ENCODE measurements at places on chromosomes 4 and X.

DNA sequence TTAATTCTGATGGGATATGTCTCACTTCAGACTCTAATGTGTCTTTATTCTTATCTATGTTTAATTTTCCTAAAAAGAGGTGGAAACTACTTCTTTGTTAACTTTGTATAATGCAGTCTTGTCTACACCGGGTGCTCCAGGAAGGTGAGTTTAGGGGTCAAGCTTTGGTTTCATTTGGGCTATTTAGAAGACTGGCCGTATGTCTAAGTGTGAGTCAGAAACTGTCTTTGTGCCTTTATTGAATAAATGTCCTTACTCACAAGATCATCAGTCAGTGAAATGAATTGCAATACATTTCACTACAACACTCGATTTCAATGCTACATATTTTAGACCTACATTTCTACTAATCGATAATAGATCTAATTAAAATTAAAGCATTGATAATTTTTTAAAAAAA lies 56.2 kb downstream of the PROM1 start:
- DNase-seq, result no peak

GRCh38 chrX:15336023-15336413 lies 695 bp upstream of the PIGA start:
- DNase-seq, result no peak

DNA sequence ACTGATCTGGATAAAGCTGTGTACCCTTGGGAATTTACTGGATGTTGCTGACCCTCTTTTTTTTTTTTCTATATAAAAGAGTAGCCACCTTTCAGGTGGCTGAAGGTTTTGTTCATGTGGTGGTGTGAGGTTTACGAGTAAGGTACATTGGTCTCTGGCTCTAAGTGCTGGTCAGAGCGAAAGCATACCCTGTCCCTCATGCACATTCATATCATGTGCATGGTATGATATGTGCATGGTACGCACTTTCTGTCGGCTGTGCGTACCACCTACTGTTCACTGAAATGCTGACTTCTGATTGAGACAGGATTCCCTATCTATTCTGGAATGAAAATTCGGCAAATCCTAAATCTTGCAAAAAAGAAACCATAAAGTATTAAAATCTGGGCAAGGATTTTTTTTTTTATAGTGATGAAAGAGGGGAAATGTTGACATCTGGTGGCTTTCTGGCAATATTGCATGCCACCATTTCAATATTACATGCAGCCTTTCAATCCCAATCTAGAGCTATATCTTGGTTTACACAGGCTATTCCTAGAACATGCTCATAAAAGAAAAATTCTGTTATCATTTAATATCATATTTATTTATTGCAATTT lies 32.8 kb downstream of the FAM149A start:
- no peak for DNase-seq

GRCh38 chr4:121758925-121759568 lies 5.9 kb downstream of the SMIM43 start:
- no peak for DNase-seq

GRCh38 chrX:9635368-9635767 lies 130.3 kb downstream of the GPR143 start:
- no peak for DNase-seq

DNA sequence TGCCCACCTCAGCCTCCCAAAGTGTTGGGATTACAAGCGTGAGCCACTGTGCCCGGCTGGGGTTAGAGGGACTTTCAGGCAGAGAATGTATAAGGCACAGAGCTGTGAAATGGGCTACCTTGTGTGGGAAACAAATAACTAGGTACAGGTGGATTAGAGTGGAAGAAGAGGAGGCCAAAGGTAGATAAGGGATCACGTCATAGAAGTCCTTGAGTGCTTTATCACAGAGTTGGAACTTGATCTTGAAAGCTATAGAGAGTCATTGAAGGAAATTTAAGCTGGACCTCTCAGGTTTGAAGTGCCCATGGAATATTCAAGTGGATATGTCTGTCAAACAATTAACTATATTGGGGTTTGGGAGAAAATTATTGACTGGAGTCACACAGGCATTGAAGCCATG lies 8.4 kb downstream of the N4BP2 start:
- DNase-seq, result no peak

DNA sequence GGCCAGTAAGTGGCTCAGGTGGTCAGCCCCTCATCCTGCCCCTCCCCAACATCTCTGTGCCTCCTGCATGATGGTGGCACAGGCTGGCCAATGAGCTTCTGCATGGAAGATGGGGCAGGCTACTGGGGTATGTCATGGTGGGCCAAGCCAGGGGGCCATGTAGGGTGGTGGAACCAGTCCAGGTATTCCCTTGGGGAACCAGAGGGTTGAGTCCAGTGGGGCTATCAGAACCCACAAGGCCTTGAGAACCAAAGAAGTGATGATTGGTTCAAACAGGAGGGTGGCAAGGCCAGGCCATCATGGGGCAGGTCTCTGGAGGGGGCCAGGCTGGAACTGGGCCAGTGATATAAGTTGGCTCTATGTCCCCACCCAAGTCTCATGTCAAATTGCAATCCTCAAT lies 18.8 kb upstream of the PPP2R2C start:
- no peak for DNase-seq

DNA sequence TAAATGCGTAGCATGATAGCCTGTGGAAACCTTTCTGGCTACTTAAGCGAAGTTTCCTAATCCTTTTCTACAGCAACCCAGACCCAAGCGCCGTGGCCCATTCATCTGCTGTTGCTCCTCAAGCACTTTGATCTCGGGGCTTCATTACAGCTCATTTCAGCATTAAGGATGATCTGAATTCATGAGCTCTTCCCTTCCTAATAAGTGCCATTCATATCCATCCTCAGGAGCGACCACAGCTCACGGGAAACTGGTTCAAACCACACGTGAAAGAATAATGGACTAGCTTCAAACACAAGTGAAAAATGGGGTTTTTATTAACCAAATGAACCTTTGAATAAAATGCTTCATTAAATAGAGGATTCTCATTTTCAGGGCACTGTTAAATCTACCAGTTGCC lies 202.6 kb upstream of the LEF1 start:
- no peak for DNase-seq

GRCh38 chrX:3378156-3378555 lies 31.7 kb upstream of the MXRA5 start:
- DNase-seq, result no peak

DNA sequence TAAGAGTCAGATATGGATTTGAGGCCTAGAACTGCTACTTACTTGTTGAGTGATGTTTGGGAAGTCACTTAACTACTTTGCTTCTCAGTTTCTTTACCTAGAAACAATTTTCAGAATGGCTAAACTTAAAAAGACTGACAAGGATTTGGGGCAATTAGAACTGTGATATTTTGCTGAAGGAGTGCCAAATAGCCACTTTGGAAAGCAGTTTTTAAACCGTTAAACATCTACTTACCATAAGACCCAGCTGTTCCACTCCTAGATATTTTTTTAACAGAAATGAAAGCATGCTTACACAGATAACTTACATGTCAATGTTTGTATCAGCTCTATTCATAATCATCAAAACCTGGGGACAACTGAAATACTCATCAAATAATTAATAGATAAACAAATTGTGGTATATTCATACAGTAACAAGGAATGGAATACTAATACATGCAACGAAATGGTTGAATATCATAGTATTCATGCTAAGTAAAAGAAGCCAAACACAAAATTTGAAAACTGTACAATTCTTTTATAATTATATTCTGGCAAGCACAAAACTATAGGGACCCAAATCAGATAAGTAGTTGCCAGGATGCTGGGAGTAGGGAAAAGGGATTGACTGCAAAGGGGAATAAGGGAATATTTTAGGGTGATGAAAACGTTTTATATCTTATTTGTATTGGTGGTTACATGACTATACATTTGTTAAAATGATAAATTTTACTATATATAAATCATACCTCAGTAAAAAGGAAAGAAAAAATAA lies 24.0 kb downstream of the RPA4 start:
- DNase-seq, result no peak

DNA sequence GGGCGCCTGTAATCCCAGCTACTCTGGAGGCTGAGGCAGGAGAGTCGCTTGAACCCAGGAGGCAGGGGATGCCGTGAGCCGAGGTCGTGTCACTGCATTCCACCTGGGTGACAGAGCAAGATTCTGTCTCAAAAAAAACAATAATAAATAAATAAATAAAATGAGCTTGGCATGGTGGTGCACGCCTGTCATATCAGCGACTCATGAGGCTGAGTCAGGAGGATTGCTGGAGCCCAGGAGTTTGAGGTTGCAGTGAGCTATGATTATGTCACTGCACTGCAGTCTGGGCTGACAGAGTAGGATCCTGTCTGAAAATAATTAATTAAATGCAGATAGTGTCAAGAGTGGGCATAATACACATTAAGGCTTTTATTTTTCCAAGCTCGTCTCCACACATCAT lies 77.5 kb downstream of the DHRSX start:
- no peak for DNase-seq

- DNase-seq, result no peak
Measured at GRCh38 chr4:8058031-8058479, 100.6 kb downstream of the ABLIM2 start.

DNA sequence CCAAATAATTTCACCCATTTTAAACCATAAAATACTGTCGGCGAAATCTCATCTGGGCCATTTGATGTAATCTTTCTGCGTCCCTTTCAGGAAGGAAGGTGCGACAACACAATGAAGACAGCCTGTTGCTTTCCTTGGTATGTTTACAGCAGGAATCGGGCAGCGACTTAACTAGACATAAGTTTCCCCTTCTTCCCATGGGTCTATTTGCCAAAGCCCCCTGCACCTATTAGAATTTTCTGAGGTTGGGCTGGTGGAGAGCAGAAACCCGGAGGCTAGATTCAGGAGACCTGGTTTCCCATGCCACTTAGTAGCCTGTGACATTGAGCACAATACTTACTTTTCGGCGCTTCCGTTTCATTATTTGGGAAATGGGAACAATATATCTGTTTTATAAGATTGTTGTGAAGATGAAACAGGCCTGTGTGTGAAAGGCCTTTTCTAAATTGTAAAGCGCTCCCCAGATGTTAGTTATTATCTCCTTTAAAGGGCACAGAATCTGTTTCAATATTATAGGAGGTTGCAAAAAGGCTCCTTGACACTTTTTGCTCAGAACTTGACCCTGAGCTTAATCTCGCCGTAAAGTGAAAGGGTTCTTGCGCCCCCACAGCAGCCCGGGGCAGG lies 552 bp upstream of the AFF1 start:
- DNase-seq, result no peak

- no peak for DNase-seq
Measured at GRCh38 chr4:115851918-115852766, 738.7 kb upstream of the NDST4 start.

DNA sequence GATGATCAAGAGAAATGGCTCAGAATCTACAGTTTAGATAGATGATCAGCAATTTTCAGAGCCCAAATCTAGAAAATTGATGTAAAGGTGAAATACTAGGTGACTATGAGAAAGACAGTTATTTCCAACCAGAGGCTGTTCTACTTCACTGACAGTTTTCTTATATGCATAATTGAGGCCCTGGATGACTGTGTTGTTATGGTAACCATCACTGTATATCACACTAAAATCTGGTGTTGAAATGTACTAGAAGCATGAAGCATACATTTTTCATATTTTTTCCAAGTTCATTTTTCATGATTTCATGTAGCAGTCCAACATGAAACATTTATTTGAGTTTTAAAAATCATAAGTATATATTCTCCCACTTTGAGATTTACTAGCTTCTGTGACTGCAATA lies 87.4 kb downstream of the ATXN3L start:
- DNase-seq, result no peak

DNA sequence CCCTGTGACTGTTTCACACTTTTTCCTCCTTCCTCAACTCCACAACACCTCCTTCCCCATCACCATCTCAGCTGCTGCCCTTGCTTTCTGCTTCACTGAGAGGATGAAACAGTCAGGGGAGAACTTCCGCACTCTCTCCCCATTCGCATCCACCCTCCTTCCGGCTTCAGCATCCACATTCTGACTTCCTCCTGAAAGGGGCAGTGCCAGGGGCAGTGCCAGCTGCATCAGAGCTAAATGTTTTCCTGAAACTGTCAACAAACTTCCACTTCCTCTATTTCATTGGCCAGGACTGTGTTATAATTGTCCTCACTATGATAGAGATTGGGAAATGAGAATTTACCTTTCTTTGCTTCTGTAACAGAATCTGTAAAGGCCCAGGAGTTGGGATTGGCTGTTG lies 18.2 kb upstream of the RASL11B start:
- DNase-seq, result no peak

- DNase-seq, result no peak
Measured at GRCh38 chrX:1788300-1788911, 173.5 kb downstream of the ASMT start.

GRCh38 chrX:68433155-68433980 lies at the start of gene OPHN1:
OPHN1 (minus strand) TSS chrX:68433495; CDS start chrX:68433020, 475 bp downstream.
- DNase-seq, result no peak

DNA sequence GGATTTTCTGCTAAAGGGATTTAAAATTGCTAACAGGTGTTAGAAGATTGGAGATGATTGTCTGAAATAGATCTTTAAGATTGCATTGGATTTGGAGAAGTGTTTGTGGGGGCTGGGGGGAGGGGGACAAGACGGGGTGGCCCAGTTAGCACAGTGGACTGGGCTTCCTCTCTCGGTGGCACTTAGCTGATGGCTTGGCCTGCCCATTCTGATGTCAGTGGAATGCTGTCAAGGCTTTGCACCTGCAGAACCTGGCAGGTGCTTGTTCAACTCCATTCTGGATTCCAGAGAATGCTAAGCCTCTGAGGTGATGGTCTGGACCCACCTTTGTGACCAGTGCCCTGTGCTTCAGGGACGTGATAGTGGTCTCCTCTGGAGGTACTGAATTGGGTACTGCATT lies 43.7 kb downstream of the ADD1 start:
- DNase-seq, result no peak

GRCh38 chr4:76028350-76028765 lies 5.1 kb upstream of the CXCL10 start:
- peak; percentile 31 for DNase-seq

- DNase-seq, result no peak
Measured at GRCh38 chr4:63171341-63171740, 1237.9 kb downstream of the TECRL start.

DNA sequence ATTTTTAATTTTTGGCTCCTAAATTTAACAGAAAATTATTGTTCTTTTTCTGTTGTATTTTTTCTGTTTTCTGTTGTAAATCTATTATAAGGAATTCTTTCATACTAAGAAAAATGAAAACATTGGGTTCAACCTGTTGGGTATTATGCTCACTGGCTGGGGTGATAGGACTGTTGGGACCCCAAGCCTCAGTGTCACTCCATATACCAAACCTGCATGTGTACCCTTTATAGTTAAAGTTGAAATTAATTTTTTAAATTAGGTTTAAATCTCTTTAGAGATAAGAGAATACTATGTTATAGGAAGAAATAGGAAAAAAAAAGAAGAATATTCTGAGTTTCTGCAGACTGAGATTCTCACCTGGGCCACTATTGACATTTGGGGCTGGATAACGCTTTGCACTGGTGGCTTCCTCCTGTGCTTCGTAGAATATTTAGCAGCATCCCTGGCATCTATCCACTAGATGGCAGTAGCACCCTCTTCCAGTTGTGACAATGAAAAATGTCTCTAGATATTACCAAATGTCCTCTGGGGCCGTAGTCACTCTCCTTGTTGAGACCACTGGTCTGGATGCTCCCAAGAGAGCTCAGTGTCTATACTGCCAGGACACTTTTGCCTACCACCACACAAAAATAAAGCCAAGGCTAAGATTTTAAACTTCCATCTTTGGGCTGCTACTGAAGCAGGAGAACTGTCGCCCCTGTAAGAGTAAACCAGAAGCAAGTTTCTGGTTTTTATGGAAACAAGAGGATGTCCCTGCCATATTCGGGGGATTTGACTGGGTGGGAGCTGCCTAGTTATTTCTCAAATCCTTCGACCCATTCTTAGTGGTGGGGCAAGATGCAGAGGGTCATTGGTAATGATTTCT lies 22.4 kb upstream of the CLTRN start:
- peak; percentile 60 for DNase-seq

All from CD8-positive, alpha-beta T cell (primary cell).